ENCODE measurements at places on chromosomes 5 and 9.
A peak's percentile ranks its signal among the peaks of the same experiment; 100 is the strongest.

DNA sequence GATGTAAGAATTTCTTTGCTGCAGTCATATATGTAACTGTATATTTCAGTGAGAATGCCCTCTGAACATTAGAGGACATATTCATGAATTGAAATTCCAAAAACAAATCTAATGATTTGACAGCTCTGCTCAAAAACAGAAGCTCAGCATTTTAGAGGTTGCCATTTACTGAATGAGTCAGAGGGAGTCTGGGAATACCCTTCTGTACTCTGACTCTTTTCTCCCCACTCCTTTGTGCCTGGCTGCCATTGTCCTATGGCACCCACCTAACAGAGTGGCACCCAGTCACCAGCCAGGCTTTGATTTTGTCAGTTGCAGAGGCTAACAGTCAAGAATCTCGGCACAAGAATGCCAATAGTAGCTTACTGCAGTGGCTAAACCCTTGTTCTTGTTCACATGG, 133.6 kb downstream of the ATG10 start:
- DNase-seq, result no peak

- DNase-seq, result no peak
These were observed 67.6 kb upstream of the LHFPL2 start for GRCh38 chr5:78716206-78716605.

DNA sequence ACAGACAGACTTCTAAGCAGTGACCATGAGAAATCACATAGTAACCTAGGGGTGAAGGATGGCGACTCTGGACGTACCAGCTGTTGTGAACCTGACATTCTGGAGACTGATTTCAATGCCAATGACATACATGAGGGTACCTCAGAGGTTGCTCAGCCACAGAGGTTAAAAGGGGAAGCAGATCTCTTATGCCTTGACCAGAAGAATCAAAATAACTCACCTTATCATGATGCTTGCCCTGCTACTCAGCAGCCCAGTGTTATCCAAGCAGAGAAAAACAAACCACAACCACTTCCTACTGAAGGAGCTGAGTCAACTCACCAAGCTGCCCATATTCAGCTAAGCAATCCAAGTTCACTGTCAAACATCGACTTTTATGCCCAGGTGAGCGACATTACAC, 38.0 kb upstream of the CCDC152 start:
- DNase-seq, result peak; percentile 36

GRCh38 chr5:152151940-152152339, 227.3 kb upstream of the GLRA1 start:
- no peak for DNase-seq

GRCh38 chr9:109845226-109845625, 65.2 kb downstream of the PALM2AKAP2 start:
- DNase-seq, result no peak
